Activated CD4-positive, alpha-beta T cell treated with anti-CD3 and anti-CD28 coated beads, Interleukin-2, amount 50 U/mL, for 1 hour (primary cell): ENCODE measurements at places on chromosomes 16 and 17.

- no peak for DNase-seq
These were observed 151.0 kb upstream of the RBL2 start for GRCh38 chr16:53282975-53283946.

DNA sequence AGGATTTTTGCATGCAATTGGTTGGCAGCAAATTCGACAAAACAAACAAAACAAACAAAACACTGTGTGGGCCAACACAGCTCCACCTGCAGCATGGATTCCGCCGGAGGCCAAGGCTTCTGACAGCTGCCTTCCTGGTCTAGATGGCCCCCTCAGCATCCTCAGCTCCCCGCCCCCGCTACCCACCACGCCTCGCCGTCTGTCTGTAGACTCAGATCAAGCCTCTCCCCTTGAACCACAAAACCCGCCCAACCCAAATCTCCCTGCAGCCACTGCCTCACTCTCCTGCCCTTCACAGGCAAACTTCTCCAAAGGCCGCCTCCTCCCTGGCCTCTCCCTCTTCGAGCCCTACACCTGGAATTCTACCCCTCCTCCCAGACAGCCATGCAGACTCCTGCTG lies 57.9 kb downstream of the RTN4RL1 start:
- DNase-seq, result no peak

DNA sequence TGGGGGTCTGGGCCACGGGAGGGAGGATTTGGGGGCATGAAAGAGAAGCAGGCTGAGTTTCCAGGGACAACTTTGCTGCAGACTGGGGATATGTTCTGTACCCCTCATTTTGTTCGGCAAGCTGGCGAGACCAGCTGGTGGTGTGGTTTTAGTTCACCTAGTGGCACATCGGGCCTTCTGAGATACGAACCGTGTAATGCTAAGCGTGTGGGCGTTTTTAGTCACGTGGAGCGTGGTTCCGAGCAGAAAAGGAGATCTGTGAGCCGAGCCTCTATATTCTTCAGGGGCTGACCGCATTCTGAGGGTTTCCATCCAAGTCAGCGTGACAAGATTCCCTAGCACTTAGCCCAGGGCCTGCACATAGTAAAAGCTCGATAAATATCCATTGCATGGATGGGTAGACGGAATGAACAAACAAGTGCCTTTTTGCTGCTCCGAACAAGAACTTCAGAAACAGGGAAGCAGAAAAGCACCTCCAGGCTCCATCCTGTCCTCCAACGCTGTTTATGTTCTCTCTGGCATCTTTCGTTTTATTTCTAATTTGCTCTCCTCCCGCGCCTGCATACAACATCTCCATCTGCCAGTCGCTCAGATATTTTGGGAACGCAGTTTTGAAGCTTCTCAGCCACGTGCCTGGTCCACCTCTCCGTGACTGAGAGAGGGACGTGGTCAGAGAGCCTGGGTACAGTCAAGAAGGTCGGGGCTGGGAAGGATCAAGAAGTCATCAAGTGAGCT lies 5.8 kb downstream of the SYT17 start:
- DNase-seq, result no peak

- no peak for DNase-seq
These were observed 301.0 kb downstream of the CPPED1 start for GRCh38 chr16:12502676-12503075.

DNA sequence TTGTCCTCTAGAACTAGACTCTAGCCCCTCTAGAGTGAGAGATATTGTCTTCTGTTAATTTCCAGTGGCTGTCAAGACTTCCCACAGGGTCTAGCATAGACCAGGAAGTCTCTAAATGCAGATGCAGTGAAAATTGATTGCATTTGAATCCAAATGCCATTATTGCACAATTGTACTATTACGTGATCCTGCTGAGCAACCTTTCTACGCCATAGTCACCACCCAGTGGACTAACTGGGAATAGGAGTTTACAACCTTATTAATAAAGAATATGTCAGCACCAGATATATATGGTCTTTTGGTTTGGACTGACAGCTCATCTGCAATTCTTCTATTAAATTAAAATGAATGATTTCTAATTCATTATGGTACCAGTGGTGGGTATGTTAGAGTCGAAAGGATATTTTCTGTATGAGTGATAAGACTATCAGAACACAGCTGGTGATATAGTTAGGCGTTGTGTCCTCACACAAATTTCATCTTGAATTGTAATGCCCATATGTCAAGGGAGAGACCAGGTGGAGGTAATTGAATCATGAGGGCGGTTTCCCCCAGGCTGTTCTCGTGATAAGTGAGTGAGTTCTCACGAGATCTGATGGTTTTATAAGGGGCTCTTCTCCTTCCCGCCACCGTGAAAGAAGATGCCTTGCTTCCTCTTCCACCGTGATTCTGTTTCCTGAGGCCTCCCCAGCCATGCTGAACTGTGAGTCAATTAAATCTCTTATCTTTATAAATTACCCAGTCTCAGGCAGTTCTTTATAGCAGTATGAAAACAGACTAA lies 138.9 kb upstream of the CA10 start:
- DNase-seq, result no peak

DNA sequence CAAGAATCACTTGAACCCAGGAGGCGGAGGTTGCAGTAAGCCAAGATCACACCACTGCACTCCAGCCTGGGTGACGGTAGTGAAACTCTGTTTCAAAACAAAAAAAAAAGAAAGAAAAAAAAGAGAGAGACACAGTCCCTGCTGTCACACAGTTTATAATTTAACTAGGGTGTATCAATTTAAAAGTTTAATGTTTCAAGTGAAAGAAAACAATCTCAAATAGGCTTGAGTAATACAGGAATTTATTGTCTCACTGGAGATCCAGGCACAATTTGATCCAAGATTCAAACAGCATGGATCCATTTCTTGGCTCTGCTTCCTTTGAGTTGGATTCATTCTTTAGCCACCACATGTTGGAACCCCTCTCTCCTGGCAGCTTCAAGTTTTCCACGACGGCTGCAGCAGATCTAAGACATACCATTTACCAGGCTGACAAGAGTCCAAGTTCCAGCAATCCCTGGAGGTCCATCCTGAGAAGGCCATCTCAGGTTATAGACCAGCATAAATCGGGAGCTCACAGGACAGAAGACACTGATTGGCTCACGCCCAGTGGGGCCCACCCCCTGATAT lies 97.5 kb downstream of the YPEL2 start:
- DNase-seq, result no peak

DNA sequence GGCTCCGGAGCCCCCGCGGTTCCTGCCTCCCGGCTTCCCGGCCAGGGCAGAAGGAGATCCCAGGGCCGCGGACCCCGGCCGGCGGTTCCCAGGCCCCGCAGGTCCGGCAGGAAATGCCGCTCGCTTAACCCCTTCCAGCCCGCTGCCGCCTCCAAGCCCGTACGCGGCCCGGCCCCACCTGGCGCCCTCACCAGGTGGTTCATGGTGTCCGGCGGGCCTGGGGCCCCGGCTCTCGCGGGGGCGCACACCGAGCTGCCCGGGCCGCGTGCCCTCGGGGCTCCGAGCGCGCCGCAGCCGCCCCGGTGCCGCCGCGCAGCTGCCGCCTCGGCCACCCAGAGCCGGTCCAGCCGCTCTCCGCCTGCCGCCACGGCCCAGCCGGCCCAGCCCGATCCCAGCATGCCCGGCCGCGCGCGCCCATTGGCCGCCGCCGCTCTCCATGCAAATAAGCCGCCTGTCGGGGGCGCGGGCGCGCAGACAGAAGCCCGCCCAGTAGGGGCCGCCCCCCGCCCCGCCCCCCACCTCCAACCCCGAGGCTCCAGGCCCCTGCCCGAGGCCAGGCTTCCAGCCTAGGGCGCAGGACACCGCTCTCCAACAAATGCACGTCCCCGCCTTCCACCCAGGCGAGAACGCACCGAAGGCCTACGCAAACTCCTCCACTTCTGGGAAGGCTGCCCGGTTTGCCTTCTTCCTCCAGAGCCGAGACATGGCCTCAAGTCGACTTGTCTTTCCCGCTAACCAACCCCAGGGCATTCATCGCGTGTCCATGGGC lies at the start of gene BCAR1:
Gene BCAR1 (minus strand): TSS at position 345 of the 769 bp plus-strand sequence. CDS start 142 bp downstream, at position 203.
- no peak for DNase-seq

- DNase-seq, result no peak
These were observed 39.0 kb upstream of the EMP2 start for GRCh38 chr16:10619271-10619849.

GRCh38 chr17:21245639-21246084 lies 7.5 kb downstream of the NATD1 start:
- DNase-seq, result no peak

DNA sequence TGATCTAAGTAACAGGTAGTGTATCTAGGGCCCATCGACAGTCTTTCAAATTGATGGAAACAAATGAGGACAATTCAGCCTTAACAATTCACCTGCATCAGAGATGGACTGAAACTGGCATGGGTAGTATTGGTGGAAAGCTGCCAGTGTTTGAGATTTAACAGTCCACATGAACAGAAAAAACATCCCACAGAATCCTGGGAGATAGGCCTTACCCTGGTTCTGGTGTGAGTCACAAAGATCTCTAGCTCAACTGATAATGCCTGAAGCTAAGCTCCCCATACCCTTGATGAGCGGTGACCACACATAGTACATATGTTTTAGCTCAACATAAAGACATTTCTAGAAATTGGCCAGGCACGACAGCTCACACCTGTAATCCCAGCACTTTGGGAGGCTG lies 21.9 kb downstream of the CRK start:
- DNase-seq, result no peak

GRCh38 chr17:38867968-38868816 lies 1.7 kb upstream of the LASP1 start:
- no peak for DNase-seq

DNA sequence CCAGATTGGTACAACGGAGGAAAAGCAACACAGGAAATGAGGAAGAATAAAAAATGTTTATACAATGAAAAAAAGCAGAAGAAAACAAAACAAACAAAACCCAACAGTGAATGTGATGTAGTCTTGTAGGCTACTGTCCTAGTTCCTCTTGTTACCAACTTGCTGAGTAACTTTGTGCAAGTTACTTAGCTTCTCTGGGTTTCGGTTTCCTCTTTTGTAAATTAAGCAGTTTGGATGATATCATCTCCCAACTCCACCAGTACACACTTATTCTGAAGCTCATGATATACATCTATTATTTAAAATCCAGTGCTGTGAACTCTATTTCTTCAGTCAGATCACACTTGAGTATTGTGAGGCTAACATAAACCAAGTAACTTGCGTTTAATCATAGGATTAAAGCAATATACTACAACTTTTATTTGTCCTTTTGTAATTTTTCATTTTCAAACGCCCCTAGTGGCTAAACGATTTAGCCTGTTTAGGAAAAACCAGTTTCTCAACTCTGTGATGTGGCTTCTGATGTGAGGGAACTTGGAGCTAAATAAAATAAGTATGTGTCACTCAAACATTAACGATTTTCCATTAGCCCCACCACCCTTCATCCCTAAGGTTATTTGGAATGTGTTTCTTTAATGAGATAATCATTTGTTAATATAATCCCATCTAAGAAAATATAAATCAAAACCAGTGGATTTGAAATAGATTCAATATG lies 1.4 kb upstream of the UNK start:
- no peak for DNase-seq

- DNase-seq, result no peak
These were observed 123.6 kb upstream of the MED13 start for GRCh38 chr17:62188713-62189112.
